ENCODE measurements at places on chromosomes 7 and 10.
A peak's percentile ranks its signal among the peaks of the same experiment; 100 is the strongest.

- no peak for DNase-seq
Observed at GRCh38 chr10:8297959-8298358, 243.5 kb downstream of the GATA3 start.

GRCh38 chr7:2601065-2601464 lies 30.7 kb upstream of the TTYH3 start:
- DNase-seq = no peak

GRCh38 chr7:2632733-2633537 lies 1.1 kb downstream of the TTYH3 start:
- DNase-seq = no peak

DNA sequence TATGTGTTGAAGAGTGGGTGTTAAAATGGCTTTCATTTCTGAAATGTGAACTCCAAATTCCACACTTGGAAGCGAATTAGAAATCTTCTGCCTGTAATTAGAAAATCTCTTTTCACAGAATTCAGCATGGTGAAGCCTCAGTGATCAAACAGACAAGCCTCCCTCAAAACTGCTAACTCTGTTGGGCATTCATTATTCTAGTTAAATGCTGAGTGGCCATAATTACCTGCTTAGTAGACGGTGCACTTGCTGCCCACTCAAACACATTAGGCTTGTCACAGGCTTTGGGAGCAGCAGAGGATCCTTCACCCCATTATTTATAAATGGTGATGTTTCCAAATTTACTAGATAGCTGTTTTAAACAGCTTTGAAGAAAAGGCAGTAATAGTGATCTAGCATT lies 177.2 kb upstream of the PCLO start:
- DNase-seq = no peak

DNA sequence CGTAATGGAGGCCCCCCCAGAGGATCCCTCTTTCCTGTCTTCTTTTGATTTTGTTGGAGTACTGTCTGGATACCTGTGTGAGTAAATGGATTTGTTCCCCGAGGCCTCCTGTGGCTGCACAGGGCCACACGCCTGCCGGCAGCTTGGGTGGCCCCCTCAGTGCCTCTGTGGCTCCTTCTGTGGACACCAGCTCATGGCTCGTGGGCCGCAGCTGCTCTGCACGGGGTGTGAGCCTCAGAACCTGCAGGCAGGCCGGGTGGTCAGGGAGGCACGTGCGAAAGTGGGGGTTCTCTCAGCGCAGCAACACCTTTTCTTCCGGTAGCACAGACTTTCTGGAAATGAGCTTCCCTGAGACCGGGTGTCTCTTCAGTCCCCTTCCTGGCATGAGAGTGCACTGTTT lies 70.3 kb downstream of the WDR37 start:
- no peak for DNase-seq

DNA sequence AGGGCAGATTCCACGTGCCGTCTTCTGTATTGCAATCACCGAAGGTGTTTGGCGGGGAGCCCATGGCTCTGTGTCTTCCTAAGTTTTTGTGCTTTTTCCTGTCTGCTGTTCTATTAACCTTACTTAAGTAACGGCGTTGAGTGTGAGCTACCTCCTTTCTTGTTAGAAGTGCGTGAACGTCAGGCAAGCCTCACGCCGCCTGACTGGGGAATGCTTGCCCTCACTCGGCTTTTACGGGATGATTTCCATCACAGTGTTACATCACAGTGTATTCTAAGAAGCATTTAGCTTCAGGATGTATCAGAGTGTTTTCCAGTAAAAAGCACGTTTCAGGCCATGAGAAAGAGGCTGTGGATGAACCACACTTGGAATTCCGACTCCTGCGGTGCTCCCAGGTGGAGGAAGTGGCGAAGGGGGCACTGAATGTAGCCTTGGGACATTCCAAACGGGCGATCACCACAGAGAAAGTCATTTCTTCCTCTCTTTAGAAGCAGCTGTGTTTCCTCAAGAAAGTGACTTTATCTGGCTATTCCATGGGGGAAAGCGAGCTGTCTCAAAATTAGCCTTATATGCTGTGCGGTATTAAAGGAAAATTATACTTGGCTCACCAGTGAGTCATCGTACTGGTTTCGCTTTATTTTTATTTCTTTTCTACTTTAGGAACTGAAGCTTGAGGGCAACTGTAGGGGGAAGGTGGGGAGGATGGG lies 290.7 kb downstream of the KLF6 start:
- DNase-seq = no peak

DNA sequence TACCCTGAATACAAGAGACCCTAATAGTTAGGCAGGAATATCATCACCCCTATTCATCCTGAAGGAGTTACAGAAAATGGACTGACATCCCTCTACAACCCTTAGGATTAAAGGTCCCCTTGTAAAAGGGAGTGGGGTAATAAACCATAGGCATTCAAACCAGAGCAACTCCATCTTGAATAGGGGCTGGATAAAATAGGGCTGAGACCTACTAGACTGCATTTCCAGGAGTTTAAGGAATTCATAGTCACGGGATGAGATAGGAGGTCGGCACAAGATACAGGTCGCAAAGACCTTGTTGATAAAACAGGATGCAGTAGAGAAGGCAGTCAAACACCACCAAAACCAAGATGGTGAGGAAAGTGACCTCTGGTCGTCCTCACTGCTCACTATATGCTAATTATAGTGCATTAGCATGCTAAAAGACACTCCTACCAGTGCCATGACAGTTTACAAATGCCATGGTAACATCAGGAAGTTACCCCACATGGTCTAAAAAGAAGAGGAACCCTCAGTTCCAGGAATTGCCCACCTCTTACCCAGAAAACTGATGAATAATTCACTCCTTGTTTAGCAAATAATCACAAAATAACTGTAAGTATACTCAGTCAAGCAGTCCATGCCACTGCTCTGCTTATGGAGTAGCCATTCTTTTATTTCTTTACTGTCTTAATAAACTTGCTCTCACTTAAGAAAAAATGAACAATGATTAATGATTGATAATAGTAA lies 37.2 kb downstream of the CUBN start:
- no peak for DNase-seq

GRCh38 chr7:81886211-81886764 lies 116.4 kb upstream of the HGF start:
- DNase-seq = no peak

- no peak for DNase-seq
Observed at GRCh38 chr10:36872702-36873393, 252.6 kb upstream of the ANKRD30A start.

- no peak for DNase-seq
Observed at GRCh38 chr10:112295853-112296830, 12.9 kb downstream of the TECTB start.

GRCh38 chr7:135169964-135170273 lies 588 bp downstream of the CYREN start:
- no peak for DNase-seq

- DNase-seq = peak; percentile 70
Observed at GRCh38 chr7:66557214-66558200, 71.2 kb upstream of the KCTD7 start.

DNA sequence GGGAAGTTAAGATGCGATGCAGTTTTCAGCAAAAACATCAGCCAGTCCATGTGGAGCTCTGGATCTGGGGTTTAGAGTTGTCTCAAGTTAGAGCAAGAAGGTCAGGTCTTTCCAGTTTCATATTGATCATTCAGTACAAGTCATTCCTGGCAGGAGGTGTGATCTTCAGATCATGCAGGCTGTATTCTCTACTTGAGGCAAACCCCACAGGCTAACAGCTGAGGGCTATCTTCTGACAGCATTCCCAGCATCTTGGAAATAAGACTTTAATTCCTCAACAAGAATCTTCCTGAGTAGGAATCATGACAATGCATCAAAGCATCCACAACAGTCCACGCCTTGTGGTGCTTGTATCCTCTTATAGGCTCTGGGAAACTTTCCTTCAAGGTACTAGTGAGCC lies 94.9 kb upstream of the ZNF438 start:
- DNase-seq = no peak

DNA sequence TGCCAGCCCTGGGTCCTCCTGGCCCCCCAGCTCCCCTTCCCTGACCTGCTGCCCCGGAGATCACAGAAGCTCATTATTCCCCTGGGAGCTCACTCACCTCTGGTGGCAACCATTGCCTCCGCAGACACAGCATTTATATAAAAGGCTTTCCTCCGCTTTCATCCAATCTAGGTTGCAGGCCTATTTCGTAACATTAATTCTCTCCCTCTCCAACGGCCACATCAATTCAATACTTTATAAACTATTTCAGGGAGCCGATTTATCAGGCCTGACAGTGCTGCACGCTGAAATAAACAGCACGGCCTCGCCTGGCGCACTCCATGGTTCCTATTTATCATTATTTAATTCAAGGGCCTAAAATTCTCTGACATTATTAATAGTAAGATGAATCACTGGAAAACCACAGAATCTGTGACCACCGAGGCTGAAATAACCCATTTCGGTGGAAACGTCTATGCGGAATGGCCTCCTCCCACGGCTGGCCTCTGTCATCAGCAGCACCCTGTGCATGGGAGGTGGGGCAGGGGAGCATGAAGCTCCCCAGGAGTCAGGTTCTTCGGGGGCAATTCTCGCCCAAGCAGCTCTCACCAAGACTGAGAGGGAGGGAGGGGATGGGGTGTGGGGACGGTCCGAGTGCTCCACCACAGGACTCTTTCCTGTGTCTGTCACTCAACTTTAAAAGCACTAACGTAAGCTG lies 249.3 kb upstream of the PFKP start:
- DNase-seq = no peak

- DNase-seq = no peak
Observed at GRCh38 chr10:56596257-56596656, 235.2 kb upstream of the ZWINT start.

DNA sequence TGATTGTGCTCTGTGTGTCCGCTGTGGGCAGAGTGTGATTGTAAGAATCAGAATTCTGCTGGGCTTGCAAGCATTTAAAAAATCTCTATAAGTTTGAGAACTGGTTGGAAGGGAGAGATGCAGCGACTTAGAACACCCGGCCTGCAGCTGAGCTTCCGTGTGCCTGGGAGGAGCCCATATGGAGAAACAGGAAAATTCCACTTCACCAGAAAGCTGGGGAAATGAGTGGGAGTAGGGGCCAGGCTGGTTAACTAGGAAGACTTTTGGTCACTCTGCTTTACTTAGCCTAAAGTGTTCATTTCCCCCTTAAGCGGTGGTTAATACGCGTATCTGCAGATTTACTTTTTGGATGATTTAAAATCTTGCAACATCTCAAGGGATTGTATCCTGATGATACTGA lies 72.2 kb downstream of the TCF7L2 start:
- no peak for DNase-seq

GRCh38 chr10:79071396-79071923 lies 2.7 kb downstream of the ZMIZ1 start:
- no peak for DNase-seq

DNA sequence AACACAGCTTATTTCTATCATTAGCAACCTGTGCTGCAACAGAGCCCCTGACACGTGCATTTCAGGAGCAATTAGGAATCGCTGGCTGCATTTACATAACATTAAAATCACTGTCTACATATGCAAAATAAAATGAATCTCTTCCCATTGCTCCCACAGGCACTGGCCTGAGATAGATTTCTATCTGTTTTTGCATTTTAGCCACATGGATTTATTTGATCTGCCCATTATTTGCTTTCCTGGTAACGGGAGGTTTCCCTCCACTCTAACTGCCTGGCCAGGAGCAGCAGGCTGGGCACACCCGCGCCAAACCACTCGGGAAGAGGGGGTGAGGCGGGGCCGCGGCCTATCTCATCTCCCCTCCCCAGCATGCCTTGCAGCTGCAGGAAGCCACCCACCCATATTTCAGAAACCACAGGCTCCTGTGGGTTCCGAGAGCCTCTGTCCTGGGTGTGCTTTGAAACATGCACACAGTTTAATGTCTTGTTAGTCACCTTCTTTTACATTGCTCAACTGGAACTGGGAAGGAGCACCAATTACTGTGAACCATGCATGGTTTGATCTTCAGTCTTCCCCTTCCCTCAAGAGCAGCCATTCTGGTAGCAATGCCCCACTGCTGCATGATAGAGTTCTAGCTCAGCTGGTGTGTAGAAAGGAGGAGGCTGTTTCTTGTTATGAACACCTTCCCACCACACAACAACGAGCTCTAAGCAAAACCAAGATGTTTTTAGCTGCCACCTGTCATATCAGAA lies 37.7 kb upstream of the IKZF1 start:
- no peak for DNase-seq

DNA sequence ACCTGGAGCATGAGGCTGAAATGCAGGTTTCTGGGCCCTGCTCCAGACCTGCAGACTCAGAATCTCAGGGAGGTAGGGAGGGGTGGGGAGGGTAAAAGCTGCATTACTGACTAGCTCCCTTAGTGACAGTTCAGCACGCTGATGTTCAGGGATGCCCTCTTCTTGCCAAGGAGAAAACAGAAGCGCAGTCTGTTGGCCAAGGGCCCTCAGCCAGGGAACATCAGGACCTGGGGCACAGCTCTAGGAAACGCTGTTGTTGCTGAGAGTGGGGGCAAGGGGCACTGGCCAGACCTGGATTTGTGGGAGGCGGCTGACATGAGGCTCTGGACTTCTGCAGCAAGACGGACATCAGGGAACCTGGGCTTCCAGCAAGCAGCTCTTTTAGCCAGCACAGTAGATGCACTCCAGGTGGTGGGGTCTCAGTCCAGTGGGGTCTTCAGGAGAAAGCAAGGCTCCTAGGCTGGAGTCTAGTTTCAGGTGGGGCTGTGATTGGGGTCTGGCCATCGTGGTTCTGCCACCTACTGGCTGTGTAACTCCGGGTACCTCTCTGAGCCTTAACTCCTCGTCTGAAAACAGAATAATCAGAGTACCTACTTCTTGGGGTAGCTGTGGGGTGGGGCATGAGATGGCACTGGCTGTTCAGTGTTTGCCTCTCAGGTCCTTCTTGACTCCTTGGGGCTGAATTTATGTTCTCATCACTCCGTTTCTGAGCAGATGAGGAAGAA lies 72.9 kb upstream of the PRLHR start:
- DNase-seq = peak; percentile 66

- DNase-seq = no peak
Observed at GRCh38 chr7:121214657-121215056, 114.1 kb upstream of the WNT16 start.

DNA sequence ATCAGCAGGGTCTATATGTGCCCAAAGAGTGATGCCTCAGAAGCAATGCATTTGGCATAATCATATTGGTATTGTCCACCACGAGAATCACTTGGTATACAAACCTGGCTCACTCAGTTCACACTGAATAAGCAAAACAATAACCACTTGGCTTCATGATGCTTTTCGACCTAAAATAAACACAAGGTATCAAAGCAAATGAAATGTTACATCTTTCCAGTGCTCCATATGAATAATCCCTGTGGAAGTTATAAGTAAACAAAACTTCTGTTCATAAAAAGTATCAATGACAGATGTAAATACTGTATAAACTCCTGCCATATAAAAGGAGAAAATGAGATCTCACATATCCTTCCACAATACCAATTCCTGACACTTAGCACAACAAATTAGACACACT lies 29.8 kb upstream of the EBLN1 start:
- no peak for DNase-seq

GRCh38 chr7:27967639-27968038 lies 213.0 kb downstream of the JAZF1 start:
- DNase-seq = no peak

- no peak for DNase-seq
Observed at GRCh38 chr7:34016876-34017275, 111.5 kb downstream of the BMPER start.

DNA sequence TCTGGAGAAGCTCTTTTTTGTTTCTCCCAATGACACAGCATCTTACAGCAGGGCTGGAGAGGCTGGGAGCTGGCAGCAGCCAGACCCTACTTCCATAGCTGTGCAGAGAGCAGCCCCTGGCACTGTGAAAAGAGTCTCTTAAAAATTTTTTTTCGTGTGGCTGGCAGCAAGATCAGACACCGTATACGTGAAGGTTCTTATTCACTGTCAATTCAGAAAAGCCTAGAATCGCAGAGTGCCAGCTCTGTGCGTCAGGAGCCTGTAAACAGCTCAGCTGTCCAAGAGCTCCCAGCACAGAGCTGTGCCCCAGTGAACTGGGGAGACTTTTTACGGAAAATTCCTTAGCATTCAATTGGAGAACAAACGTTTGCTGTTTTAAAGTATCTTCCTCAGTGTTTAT lies 6.5 kb downstream of the BAG3 start:
- peak; percentile 70 for DNase-seq
